Sigmoid colon (tissue), 7 donors: ENCODE measurements at places on chromosomes 16 and 17. TPM values are rescaled to one million over a fixed set of nuclear protein-coding genes. Genes with fewer than 3 reads are reported as not detected.
A peak's percentile ranks its signal among the peaks of the same experiment; 100 is the strongest.

KRTAP17-1 gene
- not detected for total RNA-seq

PDILT gene
- total RNA-seq, result not detected

ZFPM1 gene
- 0.36 TPM for total RNA-seq

CCDC102A gene
- 17.8 TPM for total RNA-seq

PYDC1 gene
- not detected for total RNA-seq

TNP2 gene
- not detected for total RNA-seq

KCNG4 gene
- total RNA-seq, result not detected

ZNF750 gene
- not detected for total RNA-seq

PRCD gene
- total RNA-seq, result 1.1 TPM

KRTAP3-1 gene
- total RNA-seq, result not detected

GRCh38 chr17:13725288-13725990, 123.7 kb upstream of the HS3ST3A1 start:
- DNase-seq, result no peak

- no peak for DNase-seq
Measured at GRCh38 chr17:12403881-12404398, 261.8 kb upstream of the MYOCD start.

DNA sequence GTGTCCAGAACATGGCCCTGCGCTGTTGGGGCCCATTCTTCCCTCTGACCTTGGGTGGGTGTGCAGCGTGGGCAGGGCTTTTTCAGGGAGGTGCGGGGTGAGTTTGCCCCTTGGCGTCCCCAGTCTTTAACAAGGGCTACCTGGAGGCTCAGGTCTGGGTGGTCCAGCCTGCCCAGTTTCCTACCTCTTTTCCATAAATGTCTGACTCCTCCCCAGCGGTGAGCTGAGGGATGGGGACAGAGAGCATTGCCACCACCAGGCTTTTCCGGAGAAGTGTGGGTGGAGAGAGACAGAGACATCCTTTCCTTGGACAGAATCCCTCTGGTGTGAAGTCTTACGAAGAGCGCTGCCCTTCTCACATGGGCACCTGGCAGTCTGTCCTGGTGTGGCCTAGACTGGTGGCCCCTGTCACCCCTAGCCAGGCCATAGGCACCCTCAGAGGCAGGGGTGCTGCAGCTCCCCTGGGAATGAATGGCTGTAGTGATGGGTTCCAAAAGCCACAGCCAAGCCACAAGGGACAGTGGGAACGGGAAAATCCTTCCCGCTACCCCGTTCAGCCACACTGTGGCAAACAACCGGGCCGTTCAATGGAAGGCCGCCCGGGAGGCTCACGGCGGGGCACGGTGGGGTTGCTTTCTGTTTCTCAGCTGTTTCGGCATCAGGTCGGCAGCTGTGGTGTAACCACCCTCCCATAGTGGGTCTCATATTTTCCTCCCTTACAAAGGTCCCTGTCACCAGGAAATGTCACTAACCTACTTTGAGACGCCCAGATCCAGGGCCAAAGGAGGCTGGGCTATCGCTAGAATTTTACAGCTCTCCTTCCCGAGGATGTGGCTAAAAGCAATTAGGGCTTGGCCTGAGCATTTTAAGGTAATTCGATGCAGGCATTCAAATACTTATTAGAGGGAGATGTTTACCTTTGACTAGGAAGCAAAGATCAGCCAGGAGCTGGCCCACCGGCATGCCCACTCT, 61.9 kb upstream of the GSE1 start:
- DNase-seq, result no peak

DNA sequence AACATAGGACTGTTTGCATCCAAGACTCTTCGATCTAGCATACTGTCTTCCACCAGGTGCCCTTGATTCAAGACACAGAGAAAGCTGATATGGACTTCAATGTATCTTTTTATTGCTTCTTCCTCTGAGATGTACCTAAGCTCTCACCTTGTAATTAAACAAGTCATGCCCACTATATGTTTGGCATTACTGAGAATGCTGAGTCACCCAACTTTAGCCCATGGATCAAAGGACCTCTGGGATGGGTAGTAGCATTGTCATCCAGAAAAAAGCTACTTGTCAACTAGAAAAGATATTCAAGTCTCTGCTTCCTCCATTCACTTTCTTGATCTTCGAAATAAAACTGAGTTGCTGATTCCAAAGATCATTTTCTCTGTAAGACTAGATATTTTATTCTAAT, 37.8 kb downstream of the CDH8 start:
- DNase-seq, result no peak

- DNase-seq, result no peak
Measured at GRCh38 chr16:6114691-6115090, 1017.1 kb upstream of the EEF2KMT start.

- no peak for DNase-seq
Measured at GRCh38 chr17:78365561-78366108, 5.8 kb upstream of the SOCS3 start.

GRCh38 chr16:81123092-81123852, 27.1 kb upstream of the GCSH start:
- DNase-seq, result no peak

- DNase-seq, result peak; percentile 56
Measured at GRCh38 chr17:41624208-41625101, at the start of gene KRT17. Gene KRT17 (minus strand): TSS chr17:41624575. CDS start chr17:41624509, 66 bp downstream.

DNA sequence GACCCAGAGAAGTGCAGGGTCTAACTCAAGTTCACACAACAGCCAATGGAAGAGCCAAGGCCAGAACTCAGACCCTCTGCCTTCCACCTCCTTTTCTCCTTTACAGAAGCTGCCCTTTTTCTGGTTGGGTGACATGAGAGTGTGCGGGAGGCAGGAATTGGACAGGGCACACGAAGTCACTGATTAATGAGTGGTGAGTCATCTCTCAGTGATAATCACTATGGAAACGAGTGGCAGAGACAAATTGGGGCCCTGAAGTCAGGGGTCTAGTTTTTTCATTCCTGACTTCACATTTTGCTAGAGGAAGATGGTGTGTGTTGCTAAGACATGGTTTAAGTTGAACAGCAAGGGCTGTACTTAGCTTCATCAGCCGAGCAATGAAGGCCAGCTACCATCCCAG, 312.7 kb upstream of the CCL2 start:
- DNase-seq, result no peak

DNA sequence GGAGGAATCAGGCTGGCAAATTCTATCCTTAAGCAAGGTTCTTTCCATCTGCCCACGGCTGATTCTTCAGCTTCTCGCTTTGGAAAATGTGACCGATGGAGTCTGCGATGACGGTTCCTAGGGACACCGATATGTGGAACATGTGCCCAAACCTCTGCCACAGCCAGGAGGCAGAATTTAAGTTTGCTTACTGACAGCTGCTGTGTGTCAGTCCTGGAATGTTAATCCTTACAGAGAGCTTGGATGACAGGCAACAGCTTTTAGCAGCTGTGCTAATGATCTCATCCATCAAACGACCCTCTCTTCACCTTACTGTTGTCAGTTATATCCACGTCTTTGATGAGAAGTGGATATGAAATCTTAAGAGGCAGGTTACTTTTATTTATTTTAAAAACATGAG, 11.4 kb upstream of the MYH13 start:
- DNase-seq, result no peak

DNA sequence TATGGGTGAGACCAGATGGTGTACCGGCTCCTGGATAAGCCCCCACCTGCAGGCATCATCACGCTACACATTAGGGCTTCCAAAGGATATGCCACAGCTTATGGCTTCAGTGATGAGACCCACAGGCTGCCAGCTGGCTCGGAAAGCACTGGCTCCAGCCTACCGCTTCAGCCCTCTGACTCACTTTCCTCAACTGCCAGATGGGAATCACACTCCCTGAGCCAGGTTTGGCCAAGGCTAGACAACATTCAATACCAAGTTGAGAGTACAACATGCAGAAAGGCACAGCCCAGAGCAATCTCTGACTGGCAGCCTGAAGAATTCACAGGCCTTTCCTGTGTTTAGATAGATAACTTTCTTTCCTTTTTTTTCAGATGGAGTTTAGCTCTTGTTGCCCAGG, 10.3 kb downstream of the CENPV start:
- peak; percentile 56 for DNase-seq

DNA sequence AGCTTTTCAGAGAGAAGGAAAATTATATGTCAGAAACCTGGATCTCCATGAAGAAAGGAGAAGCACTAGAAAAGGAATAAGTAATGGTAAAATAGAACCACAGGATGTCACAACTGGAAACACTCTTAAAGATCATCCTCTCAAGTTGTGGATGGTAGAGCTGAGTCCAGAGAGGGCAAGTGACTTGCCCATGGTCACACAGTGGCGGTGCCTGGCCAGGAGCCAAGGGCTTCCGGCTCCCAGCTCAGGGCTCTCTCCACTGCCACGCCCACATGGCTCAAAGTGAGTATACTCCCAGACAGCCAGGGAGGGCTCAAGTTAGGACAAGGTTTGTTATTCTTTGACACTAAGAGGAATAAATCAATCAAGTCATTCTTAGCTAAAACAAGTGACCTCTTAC, 159.8 kb downstream of the COPRS start:
- DNase-seq, result no peak
